Fibroblast of the aortic adventitia (primary cell): ENCODE measurements at places on chromosomes 5 and 9.

DNA sequence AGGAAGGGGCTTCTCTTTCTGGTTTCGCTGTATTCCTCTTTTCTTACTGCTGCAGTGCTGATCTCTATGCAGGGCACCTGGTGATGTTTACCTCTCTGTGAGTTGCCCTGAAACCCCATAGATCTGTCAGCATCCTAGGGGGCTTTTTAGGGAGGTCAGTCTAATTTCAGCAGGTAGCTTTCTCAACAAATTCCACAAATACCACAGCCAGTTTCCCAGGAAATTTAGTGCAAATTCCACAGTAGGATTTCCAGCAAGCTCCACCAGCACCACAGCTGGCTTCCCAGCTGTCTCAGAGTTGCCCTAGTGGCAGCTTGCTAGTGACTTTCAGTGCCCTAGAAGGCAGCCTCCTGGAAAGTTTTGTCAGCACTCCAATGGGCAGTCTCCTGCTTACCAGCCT, 379.1 kb upstream of the SMC2 start:
- no peak for DNase-seq

GRCh38 chr5:57450991-57451876, 31.4 kb downstream of the ACTBL2 start:
- DNase-seq, result peak; percentile 100

GRCh38 chr9:136622538-136622948, 40.2 kb upstream of the EGFL7 start:
- DNase-seq, result no peak

GRCh38 chr5:169702693-169703481, 65.8 kb downstream of the DOCK2 start:
- peak; percentile 32 for DNase-seq

DNA sequence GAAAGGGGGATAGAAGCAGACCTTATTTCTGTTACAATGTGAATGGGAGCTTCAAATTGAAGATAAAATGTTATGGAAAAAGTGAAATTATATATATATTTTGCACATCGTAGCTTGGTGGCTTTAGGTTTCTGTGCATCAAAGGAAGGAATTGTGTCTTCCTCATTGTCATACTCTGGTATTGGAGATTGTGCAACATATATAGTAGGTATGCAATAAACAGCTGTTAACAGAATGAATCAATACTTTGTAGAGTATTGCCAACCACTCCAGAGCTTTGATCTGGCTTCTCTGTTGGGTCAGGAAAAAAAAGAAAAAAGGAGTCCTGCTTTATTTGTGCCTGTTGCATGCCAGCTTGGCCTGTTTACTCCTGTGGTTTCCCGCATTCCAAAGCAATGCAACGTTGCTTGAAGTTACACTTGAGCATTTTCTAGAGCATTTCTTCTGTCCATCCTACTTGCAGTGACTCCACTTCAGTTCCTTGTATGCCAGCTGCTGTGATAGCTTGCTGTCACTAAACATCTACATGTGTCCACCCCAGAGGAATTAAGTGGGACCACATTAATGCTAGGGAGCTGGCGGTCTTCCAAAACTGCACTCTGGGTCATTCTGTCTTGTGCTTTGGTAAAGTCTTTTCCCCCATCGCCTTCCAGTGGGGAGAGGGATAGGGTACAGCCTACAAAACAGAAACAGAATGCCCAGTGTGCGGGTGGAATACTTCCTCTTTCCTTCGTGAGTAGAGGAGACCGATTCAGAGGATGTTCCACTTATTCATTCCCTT, 62.0 kb upstream of the MEF2C start:
- DNase-seq, result peak; percentile 47

- DNase-seq, result peak; percentile 98
These were observed 77.6 kb upstream of the SAP30L start for GRCh38 chr5:154368041-154368800.

DNA sequence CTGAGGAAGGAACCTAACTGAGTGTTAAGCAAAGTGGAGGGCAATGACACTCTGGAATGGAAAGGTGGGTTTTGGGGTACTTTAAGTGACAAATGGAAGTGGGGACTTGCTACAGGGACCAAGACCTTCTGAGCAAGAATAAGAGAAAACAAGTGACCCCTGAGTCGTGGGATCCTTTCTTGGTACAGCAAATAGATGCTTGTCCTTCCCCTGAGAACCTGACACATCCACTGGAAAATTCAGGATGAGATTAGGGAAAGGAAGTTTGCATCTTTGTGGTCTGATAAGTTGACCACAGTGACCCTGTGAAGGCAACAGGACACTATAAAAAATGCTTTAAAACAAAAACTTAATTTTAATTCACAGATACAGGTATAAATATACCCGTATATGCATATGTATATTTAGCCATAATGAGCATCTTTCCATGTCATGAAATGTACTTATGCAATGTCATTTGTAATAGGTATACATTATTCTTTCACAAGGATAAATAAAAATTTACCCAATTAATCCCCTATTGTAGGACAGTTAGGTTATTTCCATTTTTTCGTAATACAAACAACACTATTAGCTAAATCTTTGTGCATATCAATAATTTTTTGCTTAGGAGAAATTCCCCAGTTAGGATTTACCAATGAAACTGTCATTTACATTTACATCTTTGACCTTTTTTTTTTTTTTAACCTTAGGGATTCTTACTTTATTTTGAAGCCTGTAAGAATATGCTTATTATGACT, 2.0 kb upstream of the IRF1 start:
- no peak for DNase-seq

DNA sequence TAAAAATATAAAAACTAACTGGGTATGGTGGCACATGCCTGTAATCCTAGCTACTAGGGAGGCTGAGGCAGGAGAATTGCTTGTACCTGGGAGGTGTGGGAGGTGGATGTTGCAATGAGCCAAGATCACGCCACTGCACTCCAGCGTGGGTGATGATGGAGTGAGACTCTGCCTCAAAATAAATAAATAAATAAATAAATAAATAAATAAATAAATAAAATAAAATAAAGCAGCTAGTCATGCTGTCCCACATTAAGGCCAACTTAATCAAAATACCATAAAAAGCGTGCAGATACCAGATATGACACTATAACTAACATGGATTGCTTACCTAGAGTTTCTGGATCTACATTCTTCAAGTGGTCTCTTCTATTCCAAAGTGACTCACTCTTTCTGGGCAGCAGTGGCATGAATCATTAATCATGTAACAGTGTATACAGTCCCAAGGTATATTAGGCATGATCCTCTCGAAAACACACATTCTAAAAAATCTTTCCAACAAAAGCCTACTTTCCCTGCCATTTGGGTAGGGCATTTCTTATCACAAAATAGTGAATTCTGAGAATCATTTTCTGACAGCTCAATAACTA, 187.1 kb downstream of the ELAVL2 start:
- DNase-seq, result no peak

- DNase-seq, result peak; percentile 35
These were observed 82.1 kb downstream of the SLIT3 start for GRCh38 chr5:169218861-169219260.

DNA sequence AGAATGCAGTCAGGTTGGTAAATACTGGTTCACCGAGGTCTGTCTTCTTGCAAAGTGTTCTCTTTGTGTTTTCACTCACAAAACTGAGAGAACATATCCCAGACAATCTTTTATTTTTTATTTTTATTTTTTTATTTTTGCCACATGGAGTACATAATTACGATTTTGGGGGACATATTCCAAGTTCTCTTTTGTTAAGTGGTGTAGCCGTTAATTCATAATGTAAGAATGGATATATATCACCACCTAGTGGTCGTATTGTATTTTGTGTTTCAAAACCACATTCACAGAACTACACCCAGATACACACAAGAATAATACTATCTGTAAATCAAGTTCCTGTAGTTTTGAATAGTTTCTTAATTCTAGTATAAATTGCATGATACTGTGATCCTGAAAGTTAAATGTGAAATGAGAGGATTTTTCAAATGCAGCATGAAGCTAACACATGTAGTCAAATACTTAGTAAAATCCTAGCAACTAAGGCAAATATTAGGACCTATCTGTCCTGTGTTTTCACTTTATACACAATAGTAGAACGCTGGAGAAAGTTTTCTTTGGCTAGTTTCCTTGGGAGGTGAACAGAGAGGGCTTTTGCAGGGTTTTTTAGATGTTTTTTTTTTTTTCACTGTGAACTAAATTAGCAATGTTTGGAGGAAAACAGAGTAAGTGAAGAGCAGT, 92.7 kb downstream of the VCAN start:
- peak; percentile 82 for DNase-seq

DNA sequence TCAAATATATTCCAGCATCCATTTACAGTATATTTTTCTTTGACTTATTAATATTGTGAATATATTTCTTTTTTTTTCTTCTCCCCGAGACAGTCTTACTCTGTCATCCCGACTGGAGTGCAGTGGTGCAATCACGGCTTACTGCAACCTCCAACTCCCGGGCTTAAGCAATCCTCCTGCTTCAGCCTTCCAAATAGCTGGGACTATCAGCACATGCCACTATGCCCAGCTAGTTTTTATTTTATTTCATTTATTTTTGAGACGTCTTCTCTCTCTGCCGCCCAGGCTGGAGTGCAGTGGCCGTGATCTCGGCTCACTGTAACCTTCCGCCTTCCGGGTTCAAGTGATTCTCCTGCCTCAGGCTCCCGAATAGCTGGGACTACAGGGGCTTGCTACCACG, 7.4 kb upstream of the GLIPR2 start:
- no peak for DNase-seq

GRCh38 chr5:130762031-130762430, 403.0 kb downstream of the HINT1 start:
- DNase-seq, result no peak

GRCh38 chr5:34978681-34979080, 49.3 kb downstream of the DNAJC21 start:
- DNase-seq, result no peak
